ENCODE measurements at places on chromosomes 12 and 14.
A peak's percentile ranks its signal among the peaks of the same experiment; 100 is the strongest.

DNA sequence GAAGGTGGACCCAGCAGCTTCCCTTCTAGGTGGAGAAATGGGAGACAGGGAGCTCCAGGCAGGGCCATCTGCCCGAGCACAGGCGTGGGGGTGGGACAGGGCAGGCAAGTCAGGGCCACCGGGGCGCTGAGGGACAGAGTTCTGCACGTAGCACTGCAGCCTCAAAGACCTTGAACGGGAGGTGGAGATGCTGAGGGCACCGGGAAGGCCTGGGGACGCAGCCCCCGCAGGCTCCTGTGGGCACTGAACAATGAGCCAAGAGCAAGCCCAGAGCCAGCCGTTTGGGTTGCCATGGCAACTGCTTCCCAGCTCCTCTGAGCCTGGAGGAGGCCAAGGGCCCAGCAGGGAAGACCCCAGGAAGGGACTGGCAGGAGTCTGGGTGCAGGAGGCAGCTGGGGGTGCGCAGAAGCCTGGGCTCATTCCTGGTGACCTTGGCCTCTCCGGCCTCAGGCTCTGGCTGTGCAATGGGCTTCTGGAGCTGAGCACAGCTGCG lies 3.4 kb downstream of the LBHD2 start:
- DNase-seq: no peak

DNA sequence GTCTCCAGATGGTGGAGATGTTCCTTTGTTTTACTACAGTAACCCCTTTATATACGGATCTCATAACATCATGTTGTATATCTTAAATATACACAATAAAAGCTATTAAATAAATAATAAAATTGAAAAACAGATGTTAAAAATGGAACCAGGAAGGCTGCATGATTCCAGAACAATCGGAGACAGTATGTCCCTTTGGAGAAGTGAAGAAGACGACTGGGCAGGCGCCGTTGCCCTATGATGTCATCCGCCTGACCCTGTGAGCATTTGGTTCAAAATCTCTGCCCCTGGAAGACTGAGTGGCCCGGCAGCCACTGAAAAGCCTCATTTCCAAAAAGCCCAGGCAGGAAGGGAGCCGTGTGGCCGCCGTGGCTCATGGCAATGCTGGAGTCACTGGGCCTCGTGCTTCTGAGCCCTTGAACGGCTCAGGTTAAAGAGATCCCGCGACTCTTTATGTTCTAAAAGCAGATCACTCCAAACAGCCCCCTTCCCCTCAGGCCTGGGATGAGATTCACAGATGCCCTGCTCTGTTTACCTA lies 30.8 kb downstream of the RIMBP2 start:
- no peak for DNase-seq

GRCh38 chr12:66176105-66176900 lies 6.5 kb upstream of the TMBIM4 start:
- no peak for DNase-seq

DNA sequence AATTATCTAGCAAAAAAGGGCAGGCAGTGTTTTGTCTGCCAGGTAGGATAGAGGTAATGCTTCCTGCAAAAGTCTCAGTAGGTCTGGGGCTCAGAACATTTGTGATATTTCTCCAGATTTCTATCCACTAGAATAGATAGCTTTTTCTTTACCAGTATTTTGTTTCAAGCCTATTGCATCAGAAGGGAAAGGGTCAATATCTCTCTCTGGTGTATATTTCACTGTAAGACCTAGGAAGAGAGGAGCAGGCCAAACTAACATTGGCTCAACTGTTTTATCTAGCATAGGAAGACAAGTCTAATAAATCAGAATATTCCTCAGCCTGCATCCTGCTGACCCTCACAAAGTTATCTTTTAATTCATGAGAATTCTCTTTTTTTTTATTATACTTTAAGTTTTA lies 106.7 kb upstream of the DAAM1 start:
- no peak for DNase-seq

DNA sequence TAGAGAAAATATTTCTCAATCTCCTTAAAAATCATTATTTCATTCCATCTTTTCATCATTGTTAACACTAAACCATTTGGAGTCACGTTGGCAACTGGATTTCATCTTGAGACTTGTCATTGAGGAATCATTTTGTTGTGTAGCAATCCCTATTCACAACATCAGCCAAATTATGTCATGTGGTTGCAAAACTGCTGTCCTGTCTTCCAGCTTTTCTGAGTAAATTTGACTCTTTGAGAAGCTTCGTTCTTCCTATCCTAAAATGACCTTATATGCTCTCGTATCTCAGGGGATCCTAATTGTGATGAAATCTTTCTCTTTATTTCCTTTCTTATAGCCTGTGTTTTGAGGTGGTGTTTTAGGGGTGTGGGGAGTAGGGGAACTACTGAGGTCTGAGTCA lies 30.6 kb upstream of the KICS2 start:
- peak; percentile 82 for DNase-seq

GRCh38 chr12:56636675-56637540 lies 6.8 kb upstream of the BAZ2A start:
- peak; percentile 93 for DNase-seq

- no peak for DNase-seq
Observed at GRCh38 chr14:64434528-64434927, 30.8 kb upstream of the AKAP5 start.

- DNase-seq: no peak
Observed at GRCh38 chr12:105935106-105935505, 203.6 kb downstream of the NUAK1 start.

GRCh38 chr12:111677186-111677585 lies 8.6 kb downstream of the BRAP start:
- no peak for DNase-seq

All from suppressor macrophage (primary cell).